ENCODE measurements at places on chromosomes 5 and 9.

DNA sequence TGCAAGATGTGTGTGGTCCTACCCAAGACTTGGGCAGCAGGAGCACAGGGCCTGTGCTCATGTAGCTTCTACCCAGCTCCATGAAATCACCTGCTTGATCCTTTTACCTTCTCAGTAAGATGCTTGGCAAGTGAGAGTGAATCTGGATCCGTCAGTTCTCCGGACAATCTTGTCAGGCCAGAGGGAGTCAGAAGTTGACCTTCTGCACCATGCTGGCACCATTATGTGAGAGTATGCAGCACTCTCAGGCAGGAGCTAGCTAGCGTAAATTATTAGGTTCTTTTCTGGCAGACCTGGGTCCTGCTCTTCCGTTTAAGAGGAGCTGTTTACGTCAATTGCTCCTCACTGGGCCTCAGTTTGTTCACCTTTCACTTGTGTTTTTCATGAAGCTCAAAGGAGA is 37.0 kb upstream of the ADAM19 start:
- H3K4me1 ChIP-seq: no peaks in the 10 kb centered on the region
- no peaks in the 10 kb centered on the region for H3K36me3 ChIP-seq
- H3K27ac ChIP-seq: no peak overlapping the region
- H3K27me3 ChIP-seq: no peaks in the 10 kb centered on the region
- H3K4me3 ChIP-seq: no peak overlapping the region

GRCh38 chr9:134860510-134860909 is 20.1 kb upstream of the FCN2 start:
- no peaks in the 10 kb centered on the region for H3K27me3 ChIP-seq
- H3K4me1 ChIP-seq: peaks cover 21% of the 10 kb centered on the region
- H3K36me3 ChIP-seq: no peaks in the 10 kb centered on the region
- H3K4me3 ChIP-seq: no peak overlapping the region

GRCh38 chr5:17463653-17464052 is 34.4 kb upstream of the TAF11L2 start:
- H3K4me1 ChIP-seq: no peaks in the 10 kb centered on the region
- H3K27ac ChIP-seq: no peak overlapping the region
- H3K36me3 ChIP-seq: no peaks in the 10 kb centered on the region
- H3K27me3 ChIP-seq: no peaks in the 10 kb centered on the region
- no peak for DNase-seq

GRCh38 chr5:176773408-176774035 is 36.8 kb upstream of the UNC5A start:
- DNase-seq: no peak
- H3K4me3 ChIP-seq: no peak overlapping the region
- no peaks in the 10 kb centered on the region for H3K4me1 ChIP-seq
- H3K36me3 ChIP-seq: no peaks in the 10 kb centered on the region

- no peaks in the 10 kb centered on the region for H3K36me3 ChIP-seq
- H3K27me3 ChIP-seq: no peaks in the 10 kb centered on the region
- DNase-seq: no peak
- H3K4me1 ChIP-seq: no peaks in the 10 kb centered on the region
Measured at GRCh38 chr9:78406933-78407332, 110.0 kb downstream of the PSAT1 start.

- H3K27ac ChIP-seq: no peak overlapping the region
- H3K27me3 ChIP-seq: no peaks in the 10 kb centered on the region
- no peaks in the 10 kb centered on the region for H3K36me3 ChIP-seq
- H3K4me1 ChIP-seq: no peaks in the 10 kb centered on the region
- no peak overlapping the region for H3K4me3 ChIP-seq
- no peak for DNase-seq
Measured at GRCh38 chr9:22154064-22154463, 145.0 kb upstream of the CDKN2B start.

All from ovary (tissue), 10 donors.